ENCODE measurements at places on chromosomes 2 and 18. TPM values are rescaled to one million over a fixed set of nuclear protein-coding genes. Genes with fewer than 3 reads are reported as not detected.

The G6PC2 gene
- 0.09 TPM for polyA plus RNA-seq

The IL36RN gene
- polyA plus RNA-seq: not detected

The CRIM1 gene
- polyA plus RNA-seq: 47.4 TPM

The CSRNP3 gene
- 21.7 TPM for polyA plus RNA-seq

The KYNU gene
- polyA plus RNA-seq: 0.39 TPM

The PTPRN gene
- 88.1 TPM for polyA plus RNA-seq

The ANKRD29 gene
- polyA plus RNA-seq: 29.6 TPM

The TRIM54 gene
- polyA plus RNA-seq: 1.3 TPM

- DNase-seq: no peak
These were observed 25.5 kb downstream of the CCDC141 start for GRCh38 chr2:179024445-179024844.

- no peak for DNase-seq
These were observed 513.6 kb downstream of the STK39 start for GRCh38 chr2:167733747-167734146.

DNA sequence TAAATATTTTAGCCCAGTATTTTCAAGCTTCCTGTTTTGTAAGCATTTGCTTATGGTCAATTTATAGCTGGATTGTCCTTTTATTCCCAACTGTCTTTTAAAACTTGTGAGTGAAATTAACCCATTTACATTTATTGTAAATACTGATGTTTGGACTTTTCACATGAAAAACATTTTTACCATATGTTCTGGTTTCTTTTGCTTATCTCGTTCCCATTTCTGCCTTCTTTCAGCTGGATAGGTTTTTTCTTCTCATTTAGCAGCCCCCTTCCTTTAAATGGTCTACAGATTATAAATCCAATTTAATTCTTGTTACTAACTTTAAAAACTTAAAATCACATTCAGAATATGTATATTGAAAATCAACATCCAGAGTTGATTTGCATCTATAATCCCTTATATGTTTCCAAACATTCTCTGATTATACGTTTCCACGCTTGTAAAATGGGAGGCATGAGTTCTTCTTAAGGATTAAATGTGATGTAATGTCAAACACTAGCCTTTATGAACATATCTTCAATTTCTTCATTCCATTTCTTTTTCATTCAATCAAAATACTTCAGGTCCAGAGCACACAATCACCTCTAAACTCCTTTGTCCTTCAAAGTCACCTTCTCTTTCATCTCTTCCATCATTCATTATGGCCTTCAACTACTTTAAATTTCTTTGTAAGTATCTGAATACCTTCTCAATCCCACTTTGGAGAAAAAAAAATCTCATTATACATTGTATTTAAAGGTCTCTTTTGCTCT, 1.1 kb upstream of the KDM3A start:
- DNase-seq: no peak

GRCh38 chr18:32287249-32287648, 97.4 kb downstream of the MEP1B start:
- no peak for DNase-seq

DNA sequence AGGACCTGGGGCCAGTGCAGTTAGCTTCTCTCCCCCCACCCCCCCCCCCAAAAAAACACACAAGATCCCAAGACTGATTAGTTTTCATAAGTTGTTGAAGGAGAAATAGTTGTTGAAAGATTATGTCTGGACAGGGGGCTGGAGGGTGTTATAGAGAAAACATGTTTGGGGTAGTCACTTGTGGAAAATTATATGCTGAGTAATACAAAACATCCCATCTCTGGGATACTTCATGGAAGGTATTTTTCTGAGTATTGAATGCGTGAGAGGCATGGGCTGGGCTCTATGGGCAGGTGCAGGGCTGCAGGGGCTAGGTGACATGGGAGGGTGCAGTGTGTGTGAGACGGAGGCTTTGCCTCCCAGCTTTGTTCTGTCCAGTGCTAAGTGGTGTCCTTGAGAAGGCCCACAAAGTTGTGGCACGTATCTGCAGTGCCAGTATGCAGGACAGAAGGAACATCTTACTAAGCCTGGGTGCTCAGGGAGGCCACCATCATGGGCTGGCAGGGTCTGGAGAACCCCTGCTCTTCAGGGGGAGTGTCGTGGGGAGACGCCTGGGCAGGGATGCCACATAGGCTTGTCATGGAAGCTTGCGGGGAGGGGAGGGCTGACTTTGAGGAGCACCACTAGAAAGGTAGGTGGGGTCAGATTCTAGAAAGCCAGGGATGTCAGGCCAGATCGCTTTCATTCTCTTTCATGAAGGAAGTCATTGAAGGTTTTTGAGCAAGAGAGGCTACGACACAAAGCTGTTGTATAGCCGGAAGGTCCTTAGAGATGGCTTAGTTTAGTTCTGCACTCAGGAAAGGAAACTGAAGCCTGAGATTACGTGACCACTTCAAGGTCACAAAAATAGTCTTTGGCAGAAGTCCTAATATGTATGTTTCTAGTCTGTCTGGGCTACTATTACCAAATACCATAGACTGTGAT, 232.0 kb downstream of the LDLRAD4 start:
- no peak for DNase-seq

- DNase-seq: no peak
These were observed 68.3 kb downstream of the CTAGE1 start for GRCh38 chr18:22349317-22349898.

All from spinal cord (tissue), 10 donors.